ENCODE measurements at places on chromosomes 5 and 9. TPM values are rescaled to one million over a fixed set of nuclear protein-coding genes. Genes with fewer than 3 reads are reported as not detected.

DNA sequence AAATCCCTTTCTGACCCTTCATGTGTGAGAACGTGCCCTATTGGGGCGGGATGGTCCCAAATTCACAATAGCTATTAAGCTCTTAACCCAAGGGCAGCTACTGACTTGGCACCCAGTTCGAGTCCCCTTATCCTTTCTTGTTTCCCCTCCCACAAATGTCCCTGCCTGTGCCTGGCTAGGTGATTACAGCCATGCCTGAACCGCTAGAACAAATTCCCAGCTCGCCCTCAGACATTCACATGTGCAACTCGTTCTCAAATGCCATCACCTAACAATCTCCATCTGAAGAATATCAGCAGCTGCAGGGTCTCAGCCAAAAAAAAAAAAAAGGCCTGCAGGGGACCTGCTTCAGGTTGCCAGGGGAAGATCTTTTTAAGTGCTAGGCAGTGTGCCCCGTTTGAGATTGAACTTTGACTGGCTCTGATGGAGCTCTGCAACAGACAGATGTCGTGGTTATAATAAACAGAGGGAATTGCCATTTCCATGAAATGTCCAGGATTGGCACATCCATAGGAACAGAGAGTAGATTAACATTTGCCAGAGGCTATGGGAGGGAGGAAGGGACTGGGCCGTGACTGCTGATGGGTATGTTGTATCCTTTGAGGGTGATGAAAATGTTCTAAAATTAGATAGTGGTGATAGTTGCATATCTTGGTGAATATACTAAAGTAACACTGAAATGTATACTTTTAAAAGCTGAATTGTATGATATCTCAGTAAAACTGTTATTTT is 347.2 kb upstream of the WWC1 start:
- H3K4me1 ChIP-seq, result peaks cover 9% of the 10 kb centered on the region
- no peaks in the 10 kb centered on the region for H3K27me3 ChIP-seq
- no peaks in the 10 kb centered on the region for H3K36me3 ChIP-seq
- peak overlapping the region; percentile 73 for H3K27ac ChIP-seq

DNA sequence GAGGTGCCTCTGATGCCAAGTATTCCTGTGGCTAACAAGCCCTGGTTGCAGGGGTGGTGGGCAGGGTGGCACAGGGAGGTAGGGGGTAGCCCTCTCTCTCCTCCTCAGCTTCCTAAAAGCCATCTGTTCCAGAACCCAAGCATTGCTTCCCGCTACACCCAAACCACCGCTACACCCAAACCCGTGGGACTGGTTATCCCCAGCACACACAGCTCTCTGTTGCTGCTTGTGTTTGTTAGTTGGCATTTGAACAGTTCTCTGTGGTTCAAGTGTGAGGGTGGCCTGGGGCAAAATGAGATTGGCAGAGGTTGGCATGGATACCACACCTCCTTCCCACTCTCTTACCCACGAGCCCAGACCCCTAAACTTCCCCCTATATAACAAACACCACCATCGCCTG is 40.4 kb downstream of the SPARC start:
- H3K27me3 ChIP-seq, result no peaks in the 10 kb centered on the region
- H3K36me3 ChIP-seq, result peaks cover 5% of the 10 kb centered on the region
- no peak overlapping the region for H3K27ac ChIP-seq
- DNase-seq, result peak; percentile 32
- peaks cover 18% of the 10 kb centered on the region for H3K4me1 ChIP-seq

DNA sequence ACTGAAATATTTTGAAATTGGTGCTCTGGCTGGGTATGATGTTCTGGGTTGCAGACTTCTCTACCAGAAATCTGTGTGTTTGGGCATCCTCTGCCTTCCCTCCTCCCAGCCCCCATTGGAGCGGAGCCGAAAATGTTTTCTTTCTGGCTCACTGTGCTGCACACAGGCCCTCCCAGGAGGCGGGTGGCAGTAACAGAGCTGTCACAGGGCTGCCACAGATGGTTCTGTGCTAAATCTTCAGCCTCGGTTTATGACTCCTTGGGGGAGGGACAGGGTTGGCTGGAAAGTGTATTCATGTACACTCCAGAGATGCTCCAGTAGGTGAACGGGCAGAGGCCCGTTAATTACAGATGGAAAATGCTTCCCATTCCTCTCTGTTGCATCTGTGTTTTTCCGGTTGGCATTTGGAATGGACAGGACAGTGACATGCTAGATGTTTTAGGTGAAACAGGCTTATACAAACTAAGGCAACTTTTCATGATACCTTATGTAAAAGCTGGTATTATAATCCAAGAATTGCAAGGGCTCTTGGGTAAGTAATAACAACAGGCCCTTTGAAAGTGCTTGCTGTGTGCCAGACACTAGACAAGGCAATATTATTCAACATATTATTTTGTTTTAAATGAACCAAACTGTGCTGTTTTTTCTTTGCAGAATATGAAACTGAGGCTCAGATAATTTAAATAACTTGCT is 180.2 kb downstream of the ADCY2 start:
- DNase-seq, result no peak
- no peak overlapping the region for H3K27ac ChIP-seq
- H3K4me3 ChIP-seq, result no peak overlapping the region

DNA sequence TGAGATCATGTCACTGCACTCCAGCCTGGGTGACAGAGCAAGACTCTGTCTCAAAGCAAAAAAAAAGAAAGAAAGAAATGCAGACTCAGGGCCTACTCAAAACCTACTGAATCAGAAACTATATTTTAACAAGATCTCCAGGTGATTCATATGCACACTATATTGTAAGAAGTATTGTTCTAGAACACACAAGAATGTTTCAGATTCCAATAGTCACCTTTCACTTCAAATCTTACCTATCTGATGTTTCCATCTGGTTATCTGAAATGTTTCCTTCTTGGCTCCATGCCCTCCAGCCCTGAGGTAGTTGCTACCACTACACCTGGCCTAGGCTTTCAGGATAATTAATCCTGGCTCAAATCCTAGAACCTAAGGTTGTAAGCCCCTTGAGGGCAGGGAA is 36.8 kb upstream of the SNX2 start:
- no peak overlapping the region for H3K4me3 ChIP-seq
- no peak for DNase-seq
- no peak overlapping the region for H3K27ac ChIP-seq
- H3K4me1 ChIP-seq, result peaks cover 9% of the 10 kb centered on the region

DNA sequence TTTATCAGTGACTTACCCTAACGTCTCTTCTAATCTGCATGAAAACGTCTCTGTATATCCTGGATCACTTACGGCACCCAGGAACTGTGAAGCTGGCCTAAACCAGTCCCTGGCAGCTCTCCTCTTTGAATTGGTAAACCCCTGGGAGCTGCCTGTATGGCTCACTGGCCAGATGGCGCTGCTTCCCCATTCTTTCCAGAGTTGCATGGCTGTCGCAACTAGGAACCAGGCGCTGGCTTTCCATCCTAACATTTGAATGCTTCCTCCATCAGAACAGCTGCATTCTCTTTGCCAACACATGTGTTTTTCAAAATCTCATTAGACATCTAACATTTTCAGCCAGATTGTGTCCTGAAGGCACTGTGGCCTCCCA is 8.0 kb upstream of the PCA3 start:
- peak; percentile 48 for DNase-seq
- H3K27ac ChIP-seq, result no peak overlapping the region
- H3K4me1 ChIP-seq, result peaks cover 13% of the 10 kb centered on the region
- H3K4me3 ChIP-seq, result no peak overlapping the region
- no peaks in the 10 kb centered on the region for H3K36me3 ChIP-seq
- no peaks in the 10 kb centered on the region for H3K27me3 ChIP-seq

PAEP gene
- total RNA-seq, result not detected

SLC36A3 gene
- total RNA-seq, result not detected

GTF3C5 gene
- 55.4 TPM for total RNA-seq

SLCO6A1 gene
- total RNA-seq, result not detected

All from MCF 10A (cell line).